ENCODE measurements at places on chromosomes 1 and 21. TPM values are rescaled to one million over a fixed set of nuclear protein-coding genes. Genes with fewer than 3 reads are reported as not detected.

KCNJ9 gene
- under 0.01 TPM for total RNA-seq

PPIAL4G gene
- total RNA-seq: not detected

RNU1-3 gene
- total RNA-seq: under 0.01 TPM

SPRR1A gene
- total RNA-seq: not detected

SMG5 gene
- total RNA-seq: 27.6 TPM

LRP8 gene
- total RNA-seq: 40.4 TPM

AADACL3 gene
- total RNA-seq: not detected

ATAD3C gene
- total RNA-seq: not detected

CFHR3 gene
- total RNA-seq: not detected

CRYAA gene
- total RNA-seq: not detected

AMY1C gene
- total RNA-seq: not detected

CALML6 gene
- under 0.01 TPM for total RNA-seq

OR6N1 gene
- total RNA-seq: not detected

ESPN gene
- not detected for total RNA-seq

TMEM125 gene
- not detected for total RNA-seq

MATN1 gene
- not detected for total RNA-seq
